ENCODE measurements at places on chromosomes 4 and X.

GRCh38 chr4:153234885-153235284 lies 30.6 kb downstream of the TRIM2 start:
- DNase-seq, result no peak

GRCh38 chr4:7384929-7385890 lies 49.5 kb downstream of the PSAPL1 start:
- no peak for DNase-seq

- peak; percentile 21 for DNase-seq
Observed at GRCh38 chr4:67700116-67700737, 728 bp downstream of the UBA6 start.

GRCh38 chr4:25913056-25913850 lies 767 bp upstream of the SMIM20 start:
- no peak for DNase-seq

DNA sequence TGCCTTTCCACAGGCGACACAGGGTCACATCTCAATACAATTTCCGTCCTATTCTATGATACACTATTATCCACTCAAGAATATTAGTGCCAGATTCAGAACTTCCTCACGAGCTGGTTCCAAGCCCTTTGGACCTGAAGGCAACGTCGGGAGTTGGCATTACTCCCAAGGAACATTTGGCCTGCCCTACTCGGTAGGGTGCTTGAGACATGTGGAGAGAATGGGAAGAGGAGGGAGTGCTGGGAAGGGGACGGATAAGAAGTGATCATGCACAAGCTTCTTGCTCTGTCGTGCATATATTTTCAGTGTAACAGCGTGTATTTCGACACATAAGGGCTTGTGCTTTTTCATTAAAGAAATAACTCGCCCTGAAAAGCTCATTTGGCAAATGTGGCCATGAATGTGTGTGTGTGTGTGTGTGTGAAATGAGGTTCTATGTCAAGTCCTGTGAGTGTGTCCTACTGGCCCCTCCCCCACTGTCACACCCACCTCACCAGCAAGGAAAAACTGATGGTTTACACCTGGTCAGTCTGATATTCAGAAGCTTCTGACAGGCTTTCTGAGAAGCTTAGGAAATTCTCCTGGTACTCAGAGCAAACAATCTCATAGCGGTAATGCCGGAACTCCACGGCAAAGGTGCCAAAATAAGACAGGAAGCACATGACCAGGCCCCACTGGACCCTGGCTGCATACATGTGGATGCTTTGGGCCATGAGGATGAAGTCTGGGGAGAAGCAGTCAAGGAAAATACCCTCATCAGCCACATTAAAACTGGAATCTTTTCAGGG lies 54.8 kb downstream of the ENOPH1 start:
- DNase-seq, result no peak

GRCh38 chrX:25665431-25665830 lies 472.7 kb upstream of the MAGEB18 start:
- no peak for DNase-seq

DNA sequence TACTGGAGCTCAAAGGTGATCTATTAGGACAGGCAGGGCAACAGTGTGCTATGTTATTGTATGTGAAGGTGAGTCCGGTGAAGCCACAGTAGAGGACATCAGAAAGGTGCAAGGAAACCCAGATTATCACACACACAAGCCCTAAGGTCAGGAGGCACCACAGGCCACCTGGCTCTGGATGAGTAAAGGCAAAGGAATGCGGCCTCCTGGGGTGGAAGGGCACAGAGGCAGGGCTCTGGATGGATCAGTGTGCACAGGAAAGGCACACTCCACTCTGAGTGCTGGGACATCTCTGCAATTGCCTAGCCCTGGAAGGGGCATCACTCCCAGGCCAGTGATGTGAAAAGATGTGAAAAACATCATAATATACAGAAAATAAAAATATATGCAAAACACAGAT lies 683.5 kb downstream of the TRIML1 start:
- no peak for DNase-seq

GRCh38 chr4:168781926-168782325 lies 228.1 kb downstream of the CBR4 start:
- DNase-seq, result no peak

- no peak for DNase-seq
Observed at GRCh38 chr4:7391637-7392437, 42.9 kb downstream of the PSAPL1 start.

GRCh38 chr4:169644802-169645201 lies 24.4 kb downstream of the CLCN3 start:
- no peak for DNase-seq

- DNase-seq, result no peak
Observed at GRCh38 chr4:99215521-99215920, 3.5 kb downstream of the ADH6 start.

DNA sequence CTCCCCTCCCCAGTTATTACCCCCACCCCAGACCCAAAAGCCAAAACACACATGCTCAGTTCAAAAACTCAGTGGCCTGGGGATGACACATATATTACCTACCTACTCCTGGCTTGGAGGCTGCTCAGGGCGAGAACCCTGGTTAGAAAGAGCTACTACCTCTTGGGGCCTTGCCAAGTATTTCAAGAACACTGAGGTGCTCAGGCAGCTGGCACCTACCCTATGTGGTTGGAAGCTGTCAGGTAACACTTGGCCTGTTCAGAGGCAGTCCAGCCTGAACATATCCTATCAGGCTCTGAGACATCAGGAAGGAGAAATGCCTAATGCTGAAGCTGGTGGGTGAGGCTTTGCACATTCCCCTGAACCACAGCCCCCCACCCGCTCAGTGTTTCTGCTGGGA lies 4.9 kb downstream of the BCAP31 start:
- no peak for DNase-seq

DNA sequence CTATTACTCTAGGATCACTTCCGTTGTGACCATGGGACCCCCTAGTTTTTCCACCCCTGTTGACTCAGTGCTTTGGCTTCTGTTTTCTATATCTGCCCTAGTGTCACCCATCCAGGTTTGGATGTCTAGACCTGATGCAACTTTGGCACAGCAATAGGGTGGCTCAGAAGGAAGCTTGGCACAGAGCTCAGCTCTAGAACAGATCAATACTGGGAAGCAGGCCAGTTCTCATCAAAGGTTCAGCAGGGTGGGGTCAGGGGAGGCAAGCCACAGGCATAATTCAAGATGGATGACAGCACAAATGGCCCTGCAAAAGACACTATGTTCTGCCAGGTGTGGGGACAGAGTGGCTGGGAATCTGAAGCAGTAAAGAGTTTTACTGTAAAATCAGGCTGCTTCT lies 74.2 kb upstream of the EGFL6 start:
- no peak for DNase-seq

GRCh38 chr4:78004270-78004669 lies 52.9 kb upstream of the FRAS1 start:
- no peak for DNase-seq

- no peak for DNase-seq
Observed at GRCh38 chr4:180434131-180434895, 1808.9 kb upstream of the TENM3 start.

GRCh38 chrX:31337332-31337731 lies 265.5 kb upstream of the FTHL17 start:
- DNase-seq, result no peak

DNA sequence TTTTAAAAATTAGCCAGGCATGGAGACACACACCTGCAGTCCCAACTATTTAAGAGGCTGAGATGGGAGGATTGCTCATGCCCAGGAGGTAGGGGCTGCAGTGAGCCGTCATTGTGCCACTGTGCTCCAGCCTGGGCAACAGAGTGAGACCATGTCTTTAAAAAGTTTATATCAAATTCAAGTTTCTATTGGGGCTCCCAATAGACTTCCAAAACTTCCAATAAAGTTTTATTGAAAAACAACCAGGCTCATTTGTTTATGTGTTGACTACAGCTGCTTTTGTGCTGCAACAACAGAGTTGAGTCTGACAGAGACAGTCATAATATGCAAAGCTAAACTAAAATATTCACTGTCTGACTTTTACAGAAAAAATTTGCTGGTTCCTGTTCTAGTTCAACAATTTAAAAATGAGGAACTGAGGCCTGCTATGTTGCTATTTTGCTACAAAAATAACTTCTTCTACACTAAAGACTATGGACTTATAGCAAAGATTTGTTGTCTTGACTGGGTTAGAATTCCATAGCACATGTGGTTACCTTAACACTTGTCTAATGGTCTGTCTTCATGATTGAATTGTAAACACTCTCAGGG lies 63.3 kb upstream of the RELL1 start:
- DNase-seq, result no peak

DNA sequence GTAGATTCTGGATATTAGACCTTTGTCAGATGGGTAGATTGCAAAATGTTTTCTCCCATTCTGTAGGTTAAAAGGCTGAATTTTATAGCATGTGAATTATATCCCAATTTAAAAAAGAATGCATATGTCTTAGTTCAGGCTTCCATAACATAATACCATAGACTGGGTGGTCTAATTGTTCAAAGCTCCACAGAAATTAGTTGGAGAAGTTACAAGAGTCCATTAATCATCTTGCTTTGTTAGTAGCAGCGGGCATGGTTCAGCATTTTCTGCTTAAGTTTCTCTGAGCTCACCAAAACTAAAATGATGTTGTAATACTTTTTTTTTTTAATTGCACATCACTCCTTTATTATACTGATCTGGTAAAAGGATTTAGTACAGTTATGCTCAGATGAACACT lies 1.8 kb downstream of the PGAM4 start:
- no peak for DNase-seq

- DNase-seq, result no peak
Observed at GRCh38 chr4:158964114-158964727, 138.7 kb upstream of the RAPGEF2 start.

GRCh38 chr4:26325191-26325590 lies 4.4 kb downstream of the RBPJ start:
- peak; percentile 68 for DNase-seq

- peak; percentile 89 for DNase-seq
Observed at GRCh38 chr4:153773236-153773690, 13.4 kb upstream of the RNF175 start.

DNA sequence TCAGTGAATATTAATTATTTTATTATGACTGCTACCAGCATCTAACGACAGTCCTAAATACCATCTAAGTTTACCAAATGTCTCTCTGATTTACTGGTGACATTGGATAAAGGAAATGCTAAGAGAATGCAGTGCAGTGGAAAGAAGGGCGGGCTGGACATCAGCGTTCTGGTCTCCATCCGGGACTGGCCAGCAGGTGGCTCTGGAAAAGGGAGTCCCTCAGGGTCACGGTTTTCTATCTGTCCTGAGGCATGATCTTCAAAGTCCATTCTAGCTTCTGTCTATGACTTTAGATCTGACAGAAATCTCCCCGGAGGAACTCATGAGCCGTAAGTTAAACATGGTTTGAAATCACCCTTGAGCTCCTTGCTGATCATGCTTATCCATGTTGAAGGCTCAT lies 3.3 kb downstream of the TRIM2 start:
- peak; percentile 22 for DNase-seq

DNA sequence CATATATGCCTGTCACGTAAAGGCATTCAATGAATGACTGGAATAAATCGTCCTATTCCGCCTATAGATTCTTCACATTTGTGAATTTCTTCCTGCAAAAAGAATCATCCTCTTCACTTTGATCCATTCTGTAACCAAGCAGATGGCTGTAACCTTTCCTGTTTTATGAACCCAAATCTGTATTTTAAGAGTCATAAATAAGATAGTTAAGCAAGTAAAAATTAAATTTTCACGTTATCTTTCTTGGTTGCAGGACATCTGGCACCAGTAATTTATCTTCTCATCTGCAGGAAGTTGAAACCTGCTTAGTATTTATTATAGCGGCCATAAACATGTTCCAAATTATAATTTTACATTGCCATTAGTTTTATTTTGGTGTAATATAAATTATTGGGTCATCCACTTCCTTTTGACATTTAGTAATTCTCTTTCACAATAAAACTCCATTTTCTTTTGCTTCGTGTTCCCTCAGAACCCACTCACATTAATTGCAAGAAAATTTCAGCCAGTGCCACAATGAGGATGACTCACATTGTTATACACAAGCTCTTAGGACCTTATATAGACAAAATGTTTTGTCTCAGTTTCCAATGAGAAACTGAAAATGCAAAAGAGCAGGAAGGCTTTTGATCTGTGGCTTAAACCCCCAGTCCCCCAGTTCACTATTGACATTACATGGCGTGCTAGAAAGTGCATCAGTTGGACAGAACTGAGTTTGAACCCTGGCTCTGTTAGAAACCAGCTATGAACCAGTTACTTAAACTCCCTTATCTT lies 51.1 kb downstream of the TMEM156 start:
- DNase-seq, result peak; percentile 10

- no peak for DNase-seq
Observed at GRCh38 chr4:12519426-12519825, 964.7 kb downstream of the RAB28 start.

DNA sequence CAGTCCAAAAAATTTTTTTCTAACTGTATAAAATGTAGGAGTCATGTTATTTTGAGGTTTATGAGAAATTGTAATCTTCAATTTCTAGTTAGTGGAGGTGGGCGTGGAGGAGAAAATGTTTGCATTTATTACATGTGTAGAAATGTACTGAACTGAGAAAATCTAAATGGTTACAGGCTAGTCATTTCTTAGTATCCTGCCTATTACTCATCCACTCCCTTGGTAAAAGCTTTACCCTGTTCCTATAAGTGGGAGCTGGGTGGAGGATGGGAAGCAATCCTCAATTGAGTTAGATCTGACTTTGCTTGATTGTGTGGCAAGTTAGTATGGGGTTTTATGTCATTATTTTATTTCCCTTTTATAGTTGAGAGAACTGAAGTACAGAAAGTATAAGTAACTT lies 73.8 kb downstream of the POLA1 start:
- DNase-seq, result no peak

- no peak for DNase-seq
Observed at GRCh38 chr4:11021333-11021732, 336.8 kb upstream of the CLNK start.

GRCh38 chr4:177667687-177668086 lies 225.4 kb upstream of the AGA start:
- no peak for DNase-seq

GRCh38 chr4:184395971-184396391 lies 78.4 kb downstream of the IRF2 start:
- no peak for DNase-seq

- no peak for DNase-seq
Observed at GRCh38 chrX:104370089-104370488, 115.4 kb upstream of the ESX1 start.

- no peak for DNase-seq
Observed at GRCh38 chr4:10114147-10114546, 2.5 kb downstream of the WDR1 start.

DNA sequence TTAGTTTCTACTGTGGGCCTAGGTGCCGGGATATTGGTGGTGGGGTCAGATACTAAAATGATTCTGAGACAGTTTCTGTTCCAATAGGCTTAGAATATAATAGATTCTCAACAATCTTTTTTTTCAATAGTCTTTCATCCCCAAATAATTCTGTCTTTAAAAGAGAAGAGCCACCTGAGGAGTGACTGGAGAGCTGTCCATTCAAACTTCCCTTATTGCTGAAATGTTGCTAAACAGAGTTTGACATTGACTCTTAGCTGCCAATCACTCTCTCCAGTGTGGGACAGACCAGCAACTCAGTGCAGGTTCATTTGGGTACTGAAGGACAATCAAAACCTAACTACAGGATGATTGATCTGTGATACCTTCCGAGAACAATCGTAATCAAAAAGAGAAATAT lies 12.4 kb upstream of the ADH7 start:
- no peak for DNase-seq

- no peak for DNase-seq
Observed at GRCh38 chr4:40283968-40284367, 51.2 kb upstream of the CHRNA9 start.
